HepG2 (cell line): ENCODE measurements at places on chromosomes 5 and 9. TPM values are rescaled to one million over a fixed set of nuclear protein-coding genes. Genes with fewer than 3 reads are reported as not detected.

DNA sequence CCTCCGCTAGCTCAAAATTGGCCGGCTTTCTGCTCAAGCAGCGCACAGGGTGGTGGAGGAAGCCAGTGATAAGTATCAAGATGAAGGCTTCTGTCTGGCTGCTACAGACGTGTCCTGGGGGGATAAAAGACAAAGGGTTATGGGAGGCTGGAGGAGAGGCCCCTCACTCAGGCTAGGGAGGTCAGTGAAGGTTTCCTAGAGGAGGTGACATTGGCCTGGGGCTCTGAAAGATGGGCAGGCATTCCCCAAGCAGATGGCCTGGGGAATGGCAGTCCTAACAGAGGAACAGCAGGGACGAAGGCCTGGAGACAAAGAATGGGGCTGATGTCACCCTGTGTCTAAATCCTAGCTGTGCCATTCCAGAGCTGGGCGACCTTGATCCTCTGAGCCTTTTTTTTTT, 32.3 kb downstream of the OLFML2A start:
- DNase-seq: peak; percentile 54

Gene MEIKIN
- total RNA-seq: not detected in 2 replicates

DNA sequence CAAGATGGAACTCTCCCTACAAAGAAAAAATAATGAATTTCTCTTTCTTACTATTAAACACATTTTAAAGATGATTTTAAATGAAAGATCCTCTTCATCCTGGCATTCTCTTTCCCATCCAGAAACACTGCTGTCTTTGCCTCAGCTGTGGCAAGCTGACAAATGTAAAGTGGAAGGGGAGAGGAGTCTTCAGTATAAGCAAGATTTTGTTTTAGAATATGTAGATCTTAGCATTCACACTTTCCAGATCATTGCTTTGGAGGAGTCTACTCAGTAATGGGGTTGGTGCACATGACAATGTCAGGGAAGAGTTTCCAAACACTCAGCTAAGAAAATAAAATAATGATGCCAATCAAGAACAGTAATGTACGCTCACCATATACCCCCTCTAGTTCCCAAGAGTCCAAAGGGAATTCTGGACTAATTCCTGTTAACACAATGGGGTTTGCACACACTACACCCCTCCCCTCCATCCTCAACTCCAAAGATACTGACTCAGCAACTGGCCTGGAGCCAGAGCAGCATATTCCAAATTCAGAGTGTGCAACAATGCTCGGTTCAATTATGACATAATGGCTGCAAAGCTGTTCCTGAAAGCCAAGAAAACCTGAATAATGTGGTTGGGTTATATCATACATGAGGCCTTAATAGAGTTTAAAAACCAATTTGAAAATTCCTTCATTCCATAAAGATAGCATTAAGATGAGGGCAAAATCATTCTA, 4.6 kb downstream of the C5orf63 start:
- no peak for DNase-seq

DNA sequence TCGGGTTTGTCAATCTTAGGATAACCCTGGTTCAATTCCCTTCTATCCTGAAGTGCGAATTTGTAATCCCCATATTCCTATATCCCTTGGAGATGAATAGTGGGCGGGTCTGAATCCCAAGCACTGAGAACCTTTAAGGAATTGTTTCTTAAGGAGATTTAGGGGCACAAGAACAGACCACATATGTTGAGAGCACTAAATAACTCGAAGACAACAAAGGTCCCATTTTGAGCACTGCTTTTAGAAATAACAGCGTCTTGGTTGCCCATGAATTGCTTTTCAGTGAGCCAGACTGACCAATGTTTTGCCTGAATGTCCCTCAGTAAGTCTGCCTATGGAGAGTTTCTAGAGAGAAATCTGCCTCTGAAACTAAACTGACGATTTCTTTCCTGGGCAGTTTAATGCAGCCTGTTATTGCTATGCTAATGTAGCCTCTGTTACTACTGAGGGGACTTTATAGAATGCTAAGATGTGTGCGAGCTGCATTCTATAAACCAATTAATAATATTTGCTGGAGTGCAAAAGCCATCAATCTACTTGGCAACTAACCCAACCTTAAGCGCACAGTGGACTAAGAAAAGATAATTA, 445.0 kb upstream of the DMAC1 start:
- no peak for DNase-seq

DNA sequence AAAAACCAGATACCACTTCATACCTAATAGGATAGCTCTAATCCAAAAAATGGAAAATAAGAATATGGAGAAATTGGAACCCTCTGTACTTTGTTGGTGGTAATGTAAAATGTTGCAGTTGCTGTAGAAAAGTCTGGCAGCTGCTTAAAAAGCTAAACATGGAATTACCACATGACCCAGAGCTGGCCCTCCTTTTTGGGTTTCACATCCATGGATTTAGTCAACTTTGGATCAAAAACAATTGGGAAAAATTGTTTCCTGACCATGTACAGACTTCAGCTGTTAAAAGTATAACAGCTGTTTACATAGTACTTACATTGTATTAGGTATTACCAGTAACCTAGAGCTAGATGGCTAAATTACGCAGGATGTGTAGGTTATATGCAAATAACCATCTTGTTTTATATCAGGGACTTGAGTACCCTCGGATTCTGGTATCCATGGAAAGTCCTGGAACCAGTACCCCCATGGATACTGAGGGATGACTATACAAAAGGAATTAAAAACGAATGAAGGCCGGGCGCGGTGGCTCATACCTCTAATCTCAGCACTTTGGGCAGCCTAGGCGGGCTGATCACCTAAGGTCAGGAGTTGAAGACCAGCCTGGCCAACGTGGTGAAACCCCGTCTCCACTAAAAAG, 15.8 kb downstream of the DNAJA1 start:
- no peak for DNase-seq

Gene GALT
- 21.1 and 40.4 TPM in 2 replicates for total RNA-seq

- DNase-seq: peak; percentile 18
Measured at GRCh38 chr5:113224605-113225065, 210.2 kb downstream of the TSSK1B start.

- DNase-seq: peak; percentile 73
Measured at GRCh38 chr9:6757132-6757455, 679 bp upstream of the KDM4C start.

GRCh38 chr5:18023986-18024385, 389.7 kb downstream of the TAF11L14 start:
- no peak for DNase-seq

DNA sequence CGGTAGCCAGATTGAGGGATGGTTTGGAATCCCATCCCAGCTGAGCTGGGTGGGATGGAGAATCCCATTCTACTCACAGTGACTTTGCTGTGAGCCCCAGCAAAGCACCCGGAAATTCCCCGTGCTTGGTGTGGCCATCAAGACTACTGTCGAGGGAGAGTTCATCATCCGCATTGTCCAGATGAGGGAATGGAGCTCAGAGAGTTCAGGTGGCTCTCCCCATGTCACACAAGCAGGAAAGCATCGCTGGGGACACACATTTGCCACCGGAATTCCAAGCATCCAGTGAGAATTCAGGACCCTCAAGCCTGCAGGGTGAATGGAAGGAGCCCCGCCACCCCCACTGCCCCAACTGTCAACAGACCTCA, 54.4 kb downstream of the HRH2 start:
- DNase-seq: no peak

Gene FOXD4
- total RNA-seq: 0.18 TPM in 1 of 2 replicates, not detected in the other

- DNase-seq: no peak
Measured at GRCh38 chr9:37141015-37141414, 20.6 kb downstream of the ZCCHC7 start.

Gene ABO
- not detected in 2 replicates for total RNA-seq
